Urinary bladder (tissue), 4 donors: ENCODE measurements at places on chromosomes 13 and 19. TPM values are rescaled to one million over a fixed set of nuclear protein-coding genes. Genes with fewer than 3 reads are reported as not detected.

DNA sequence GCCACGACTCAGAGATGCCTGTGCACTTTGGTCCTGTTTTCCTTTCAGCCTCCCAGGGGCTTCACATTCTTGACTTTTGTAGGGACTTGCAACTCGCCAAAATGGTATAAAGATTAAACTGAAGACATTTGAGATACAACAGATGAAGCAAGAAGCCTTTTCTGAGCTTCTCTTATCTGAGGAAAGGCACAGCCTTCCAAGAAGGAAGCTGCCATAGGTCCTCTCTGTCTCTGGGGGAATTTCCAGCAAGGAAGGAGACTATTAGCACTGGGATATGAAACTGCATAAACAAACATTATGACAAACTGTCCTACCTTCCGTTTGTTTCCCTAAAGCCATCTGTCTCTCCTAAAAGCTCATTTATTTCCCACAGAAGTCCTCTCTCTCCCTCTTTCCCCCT lies 39.3 kb downstream of the TGDS start:
- DNase-seq = no peak

GRCh38 chr19:40523322-40524047 lies 53.2 kb upstream of the SHKBP1 start:
- no peak for DNase-seq

GRCh38 chr13:40552895-40553294 lies 113.5 kb downstream of the FOXO1 start:
- DNase-seq = no peak

HIPK4 gene
- 0.20 TPM for polyA plus RNA-seq
